Stimulated activated CD4-positive, alpha-beta T cell treated with anti-CD3 and anti-CD28 coated beads, Interleukin-15, amount 100 ng/mL, for 1 hour (primary cell): ENCODE measurements at places on chromosomes 16 and 17.

- DNase-seq, result no peak
Measured at GRCh38 chr17:73083432-73083831, 9.1 kb downstream of the SLC39A11 start.

DNA sequence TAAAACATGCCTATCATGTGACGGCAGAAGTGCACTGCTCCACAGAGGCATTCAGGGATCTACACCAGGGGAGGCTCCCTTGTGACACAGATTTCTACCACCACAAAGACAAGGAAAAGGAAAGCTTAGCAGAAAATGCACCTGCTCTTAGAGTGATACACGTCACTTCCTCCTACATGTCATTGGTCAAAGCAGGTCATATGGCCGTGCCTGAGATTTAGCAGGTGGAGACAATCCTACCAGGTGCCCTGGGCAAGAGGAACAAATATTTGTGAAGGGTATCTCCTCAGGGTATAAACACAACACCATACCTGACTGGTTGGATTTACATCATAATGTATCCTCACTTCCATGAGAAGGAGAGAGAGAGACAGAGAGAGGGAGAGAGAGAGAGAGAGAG lies 362.1 kb downstream of the HS3ST4 start:
- no peak for DNase-seq

GRCh38 chr17:59627770-59628171 lies 8.1 kb downstream of the CLTC start:
- no peak for DNase-seq

- no peak for DNase-seq
Measured at GRCh38 chr17:42841975-42842685, 2.2 kb upstream of the AOC2 start.

- no peak for DNase-seq
Measured at GRCh38 chr17:65362826-65363225, 198.6 kb downstream of the AXIN2 start.

GRCh38 chr17:69728816-69729215 lies 314.3 kb downstream of the MAP2K6 start:
- no peak for DNase-seq

- DNase-seq, result no peak
Measured at GRCh38 chr17:50708050-50709000, 611 bp upstream of the ANKRD40 start.

GRCh38 chr16:22614271-22614947 lies 103.7 kb downstream of the NPIPB5 start:
- DNase-seq, result no peak

GRCh38 chr16:87447323-87447722 lies 45.5 kb downstream of the ZCCHC14 start:
- DNase-seq, result no peak

GRCh38 chr16:89319886-89320781 lies 102.6 kb downstream of the ZNF778 start:
- no peak for DNase-seq

DNA sequence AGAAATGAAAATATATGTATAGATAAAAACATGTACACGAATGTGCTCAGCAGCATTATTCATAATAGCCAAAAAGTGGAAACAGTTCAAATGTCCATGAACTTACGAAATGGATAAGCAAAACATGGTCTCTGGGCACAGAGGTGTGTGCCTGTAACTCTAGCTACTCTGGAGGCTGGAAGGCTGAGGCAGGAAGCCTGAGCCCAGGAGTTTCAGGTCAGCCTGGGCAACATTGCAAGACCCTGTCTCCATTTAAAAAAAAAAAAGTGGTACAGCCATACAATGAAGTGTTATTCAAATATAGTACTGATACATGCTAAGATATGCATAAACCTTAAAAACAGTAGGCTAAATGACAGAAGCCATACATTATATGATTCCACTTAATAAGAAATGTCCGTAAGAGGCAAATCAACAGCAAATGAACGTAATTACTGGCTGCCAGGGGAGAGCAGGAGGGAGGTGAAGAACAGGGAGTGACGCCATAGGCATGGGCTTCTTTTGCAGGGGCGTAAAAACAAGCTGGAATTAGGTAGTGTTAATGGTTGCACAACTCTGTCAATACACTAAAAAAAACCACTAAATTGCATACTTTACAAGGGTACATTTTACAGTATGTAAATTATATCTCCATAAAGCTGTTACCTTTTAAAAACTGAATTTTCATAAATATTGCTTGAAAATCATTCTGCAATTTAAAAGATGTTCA lies 87.2 kb upstream of the PLEKHM1 start:
- no peak for DNase-seq

DNA sequence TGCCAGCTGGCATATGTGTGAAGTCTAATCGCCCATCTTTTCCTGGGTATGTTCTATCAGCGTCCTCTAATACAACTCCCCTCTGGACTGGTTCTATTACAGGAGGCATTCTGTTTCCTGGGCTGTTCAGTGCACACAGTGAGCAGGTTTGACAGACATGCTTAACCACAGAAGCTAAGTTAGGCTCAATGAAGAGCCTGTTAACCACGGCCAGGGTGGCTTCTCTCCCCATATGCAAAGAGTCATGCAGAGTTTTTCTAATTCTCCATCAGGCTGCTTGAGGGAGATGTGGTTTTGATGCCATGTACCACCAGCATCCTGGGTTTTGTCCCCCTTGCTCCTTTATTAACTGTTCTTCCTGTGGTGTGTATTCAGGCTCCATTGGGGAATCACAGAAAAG lies 57.2 kb upstream of the ALOX12 start:
- DNase-seq, result no peak

- DNase-seq, result no peak
Measured at GRCh38 chr16:71431176-71431575, 10.7 kb downstream of the TLE7 start.

DNA sequence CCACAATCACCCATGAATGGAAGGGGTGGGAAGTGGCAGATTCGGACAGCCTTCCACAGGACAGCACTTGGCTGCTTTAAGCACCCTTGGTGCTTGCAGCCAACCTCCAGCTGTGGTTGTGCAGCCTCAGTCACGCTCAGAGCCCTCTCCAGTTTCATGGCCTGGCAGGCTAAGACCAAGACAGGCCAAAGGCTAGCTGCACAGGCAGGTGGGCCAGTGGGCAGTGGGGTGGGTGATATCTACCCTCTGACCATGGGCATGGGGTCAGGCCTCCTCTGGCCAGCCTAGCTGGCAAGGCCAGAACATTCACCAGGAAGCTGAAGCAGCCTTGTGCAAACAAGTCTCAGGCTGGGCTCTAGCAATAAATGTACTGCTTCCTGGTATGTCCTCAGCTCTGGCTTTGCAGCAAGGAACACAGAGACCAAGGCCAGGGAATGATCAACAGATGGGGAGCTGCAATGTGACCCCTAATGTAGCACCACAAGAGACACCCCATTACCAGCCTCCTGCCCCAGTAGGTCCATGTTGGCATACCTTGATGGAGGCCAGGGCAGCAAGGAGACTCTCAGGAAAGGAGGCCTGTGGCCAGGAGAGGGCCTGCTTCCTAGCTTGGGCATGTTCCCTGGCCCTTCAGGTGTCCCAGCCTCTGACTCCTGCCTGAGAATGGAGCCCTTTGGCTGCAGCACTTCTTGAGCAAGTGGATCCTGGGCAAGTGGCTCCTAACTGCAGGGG lies 20.9 kb downstream of the HSD11B2 start:
- no peak for DNase-seq

GRCh38 chr17:79951361-79952264 lies 84.1 kb downstream of the TBC1D16 start:
- no peak for DNase-seq

- DNase-seq, result no peak
Measured at GRCh38 chr17:34763728-34764665, 184.6 kb downstream of the TMEM132E start.

GRCh38 chr16:60810250-60810649 lies 1226.0 kb downstream of the CDH8 start:
- no peak for DNase-seq

DNA sequence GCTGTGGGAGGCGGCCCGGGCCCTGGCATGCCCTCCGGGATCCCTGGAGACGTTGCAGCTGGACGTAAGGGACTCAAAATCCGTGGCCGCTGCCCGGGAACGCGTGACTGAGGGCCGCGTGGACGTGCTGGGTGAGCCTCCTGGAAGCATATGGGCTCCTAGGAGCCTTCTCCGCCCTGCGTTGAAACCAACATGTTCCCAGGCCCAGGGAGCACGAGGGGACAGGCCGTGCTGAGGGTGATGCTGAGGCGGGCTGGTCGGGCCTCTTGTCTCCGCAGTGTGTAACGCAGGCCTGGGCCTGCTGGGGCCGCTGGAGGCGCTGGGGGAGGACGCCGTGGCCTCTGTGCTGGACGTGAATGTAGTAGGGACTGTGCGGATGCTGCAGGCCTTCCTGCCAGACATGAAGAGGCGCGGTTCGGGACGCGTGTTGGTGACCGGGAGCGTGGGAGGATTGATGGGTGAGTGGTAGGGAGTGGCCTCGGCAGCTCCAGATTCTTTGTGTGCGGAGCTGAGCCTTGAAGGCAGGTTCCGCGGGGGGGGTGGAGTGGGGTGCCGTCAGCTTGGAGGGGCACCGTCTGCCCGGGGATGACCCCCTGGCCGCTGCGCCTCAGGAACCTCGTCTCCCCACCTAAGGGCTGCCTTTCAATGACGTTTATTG lies 567 bp downstream of the HSD17B1 start:
- DNase-seq, result no peak

DNA sequence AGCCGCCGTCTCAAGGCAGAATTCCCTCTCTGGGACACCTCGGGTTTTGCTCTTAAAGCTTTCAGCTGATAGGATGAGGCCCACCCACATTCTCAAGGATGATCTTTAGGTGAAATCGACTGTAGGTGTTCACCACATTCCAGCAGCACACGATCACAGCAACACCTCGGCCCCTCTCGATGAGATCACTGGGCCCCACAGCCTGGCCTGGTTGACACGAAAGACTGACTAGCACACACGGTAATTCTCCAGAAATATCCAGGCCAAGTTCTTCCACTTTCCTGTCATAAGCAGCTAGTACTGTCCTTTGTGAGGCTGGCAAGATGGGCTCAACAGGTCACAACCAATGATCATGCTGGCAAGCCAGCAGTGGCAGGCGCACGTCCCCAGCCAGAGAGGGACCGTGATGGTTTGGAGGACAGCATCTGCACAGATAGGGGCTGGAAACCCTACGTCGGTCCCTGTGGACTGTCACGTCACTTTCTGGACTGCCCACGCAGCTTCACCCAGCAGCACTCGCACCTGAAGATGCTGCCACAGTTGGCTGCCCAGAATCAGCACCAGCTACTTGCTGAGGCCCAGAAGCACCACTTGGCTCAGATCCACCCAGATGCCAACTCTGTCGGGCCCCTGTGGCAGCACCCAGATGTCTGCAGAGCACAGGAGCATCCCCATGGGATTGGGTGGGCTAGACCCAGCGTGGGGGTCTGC lies 17.4 kb downstream of the TMC6 start:
- no peak for DNase-seq

DNA sequence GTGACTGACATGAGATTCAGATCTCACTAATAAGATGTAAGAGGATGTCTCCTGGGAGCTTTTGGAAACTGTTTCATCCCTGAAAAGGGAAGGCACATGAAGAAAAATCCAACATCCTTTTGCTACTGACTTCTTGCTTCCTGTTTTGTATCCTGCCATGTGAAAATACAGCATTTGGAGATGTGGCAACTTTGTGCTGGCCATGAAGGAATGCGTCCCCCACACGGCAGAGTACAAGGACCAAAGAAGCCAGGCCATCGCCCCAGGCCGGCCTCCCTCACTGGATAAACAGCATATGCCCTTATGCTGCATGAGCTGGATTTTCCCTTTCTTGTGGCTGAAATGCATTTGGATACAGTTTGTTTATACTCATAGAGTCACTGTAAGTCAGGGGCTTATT lies 5.5 kb upstream of the HASPIN start:
- no peak for DNase-seq

- no peak for DNase-seq
Measured at GRCh38 chr17:22463110-22463850, 771.0 kb downstream of the KCNJ18 start.

GRCh38 chr16:16805809-16806208 lies 426.9 kb downstream of the NPIPA7 start:
- no peak for DNase-seq

- DNase-seq, result no peak
Measured at GRCh38 chr17:10115536-10115932, 82.9 kb downstream of the GAS7 start.

DNA sequence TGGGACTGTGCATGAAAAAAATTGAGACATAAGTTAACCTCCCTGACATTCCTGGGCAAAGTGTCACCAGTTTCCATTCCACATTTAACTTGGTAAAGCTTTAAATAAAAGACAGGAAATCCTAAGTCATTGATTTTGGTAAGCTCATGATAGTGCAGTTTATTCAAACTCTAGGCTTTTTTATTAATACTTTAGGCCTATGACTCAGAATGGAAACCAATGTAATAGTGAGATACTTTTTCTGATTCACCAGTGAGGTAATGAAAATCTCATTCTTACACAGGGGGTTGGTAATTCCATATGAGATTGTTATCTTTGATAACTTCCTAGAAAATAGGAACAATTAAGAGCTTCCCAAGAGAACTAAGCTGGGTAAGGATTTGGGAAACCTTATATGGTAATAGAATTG lies 91.1 kb downstream of the NLK start:
- no peak for DNase-seq

GRCh38 chr17:76138234-76138895 lies 2.7 kb downstream of the FOXJ1 start:
- no peak for DNase-seq

DNA sequence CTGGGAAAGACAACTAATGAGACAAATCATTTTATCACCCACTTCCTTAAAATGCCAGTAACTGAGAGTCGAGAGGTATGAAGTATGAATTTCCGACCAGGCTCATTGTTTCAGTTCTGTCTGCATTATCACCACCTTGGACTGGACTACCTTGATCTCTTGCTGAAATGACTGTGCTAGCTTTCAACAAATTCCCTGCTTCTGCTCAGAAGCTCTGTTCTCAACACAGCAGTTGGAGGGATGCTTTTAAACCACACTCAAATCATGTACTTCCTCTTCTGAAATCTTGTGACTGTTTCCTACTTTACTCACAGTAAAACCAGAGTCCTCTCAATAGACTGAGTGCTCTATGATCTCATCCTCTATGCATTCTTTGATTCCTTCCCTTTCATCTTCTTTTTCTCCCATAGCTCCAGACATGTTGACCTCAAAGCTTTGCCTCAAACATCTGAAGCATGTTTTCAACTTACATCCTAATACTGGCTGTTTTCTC lies 195.8 kb downstream of the KCNJ2 start:
- no peak for DNase-seq

DNA sequence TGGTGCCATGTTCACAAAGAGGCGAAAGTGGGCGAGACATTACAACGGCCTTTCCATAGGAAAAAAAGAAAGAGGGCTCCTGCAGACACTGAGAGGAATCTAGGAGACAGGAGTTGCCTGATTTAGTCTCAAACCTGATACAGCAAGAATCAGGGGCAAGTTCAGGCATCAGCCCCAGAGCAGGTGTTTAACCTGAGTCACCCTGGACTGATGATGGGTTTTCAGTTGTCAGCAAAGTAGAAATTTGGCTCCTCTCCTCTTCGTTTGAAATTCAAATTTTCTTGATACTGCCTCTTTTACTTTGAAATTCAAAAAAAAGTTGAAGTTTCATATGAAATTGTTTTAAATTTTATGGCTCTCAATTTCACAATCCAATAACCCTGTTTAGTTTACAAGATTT lies 189.5 kb downstream of the ABCC12 start:
- no peak for DNase-seq
